Fibroblast of the aortic adventitia (primary cell): ENCODE measurements at places on chromosomes 4 and X. TPM values are rescaled to one million over a fixed set of nuclear protein-coding genes. Genes with fewer than 3 reads are reported as not detected.

GRCh38 chr4:80382090-80382832 lies 46.7 kb downstream of the CFAP299 start:
- no peak for DNase-seq

- DNase-seq = no peak
Observed at GRCh38 chrX:72255445-72255844, 16.6 kb upstream of the ERCC6L start.

DNA sequence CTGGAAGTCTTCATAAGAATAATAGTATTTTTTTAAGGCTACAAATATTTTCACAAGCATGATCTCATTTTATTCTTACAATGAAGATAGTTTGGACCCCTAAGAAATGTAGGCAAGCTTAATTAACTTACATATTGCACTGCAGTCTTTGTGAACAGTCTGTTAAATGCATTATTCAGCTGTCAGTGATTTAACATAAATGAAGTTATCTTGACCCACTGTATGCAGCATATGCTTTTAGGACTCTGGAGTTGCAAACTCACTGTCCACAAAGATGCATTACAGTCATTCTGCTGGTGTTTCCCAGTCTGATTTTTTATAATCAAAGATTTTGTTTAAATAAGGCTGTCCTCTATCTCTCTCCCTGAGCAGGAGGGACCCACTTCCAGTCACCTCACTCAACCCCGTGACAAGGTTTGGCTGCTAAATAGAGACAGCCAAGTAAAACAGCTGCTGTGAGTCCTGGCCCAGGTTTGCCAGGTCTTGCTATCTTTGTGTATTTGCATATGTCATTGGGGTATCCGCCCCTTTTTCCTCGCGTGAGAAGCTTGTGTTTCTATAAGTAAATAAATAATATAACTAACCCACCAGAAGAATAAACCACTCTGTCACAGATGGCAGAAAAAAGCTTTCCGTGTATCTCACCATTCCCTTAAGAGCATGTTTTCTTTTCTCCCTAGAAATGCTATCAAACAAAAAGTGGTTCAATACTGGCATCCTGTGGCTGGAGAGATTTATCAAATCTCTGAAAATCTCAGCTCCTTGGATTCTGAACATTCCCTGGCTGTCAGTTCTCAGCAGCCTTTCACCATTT lies 67.0 kb downstream of the SLC7A11 start:
- peak; percentile 85 for DNase-seq

- no peak for DNase-seq
Observed at GRCh38 chrX:16258882-16259281, 91.6 kb downstream of the MAGEB17 start.

DNA sequence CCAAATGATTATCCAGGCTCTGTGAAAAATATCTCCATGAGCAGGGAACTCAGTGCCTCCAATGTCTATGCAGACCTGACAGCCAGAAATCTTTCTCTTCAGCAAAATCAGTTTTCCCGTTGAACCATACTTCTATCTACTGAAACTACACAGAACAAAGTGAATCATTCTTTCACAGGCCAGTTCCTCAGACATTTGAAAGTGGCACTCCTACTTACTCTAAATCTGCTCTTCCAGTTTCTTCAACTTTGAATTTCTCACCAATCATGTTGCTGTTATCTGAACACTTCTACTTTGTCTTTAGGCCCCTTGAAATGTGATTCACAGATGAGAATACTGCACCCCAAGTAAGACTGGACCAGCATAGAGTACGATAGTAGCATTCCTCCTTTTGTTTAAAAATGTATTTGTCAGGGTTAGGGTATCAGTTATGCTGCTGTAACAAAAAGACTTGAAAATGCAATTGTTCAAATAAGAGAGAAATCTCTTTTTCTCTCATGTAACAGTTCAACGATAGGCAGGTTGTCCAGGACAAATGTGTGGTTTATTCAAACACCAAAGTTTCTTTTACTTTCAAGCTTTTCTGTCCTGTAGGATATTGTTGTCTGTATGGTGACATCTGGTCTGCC lies 210.6 kb upstream of the KLF3 start:
- DNase-seq = no peak

DNA sequence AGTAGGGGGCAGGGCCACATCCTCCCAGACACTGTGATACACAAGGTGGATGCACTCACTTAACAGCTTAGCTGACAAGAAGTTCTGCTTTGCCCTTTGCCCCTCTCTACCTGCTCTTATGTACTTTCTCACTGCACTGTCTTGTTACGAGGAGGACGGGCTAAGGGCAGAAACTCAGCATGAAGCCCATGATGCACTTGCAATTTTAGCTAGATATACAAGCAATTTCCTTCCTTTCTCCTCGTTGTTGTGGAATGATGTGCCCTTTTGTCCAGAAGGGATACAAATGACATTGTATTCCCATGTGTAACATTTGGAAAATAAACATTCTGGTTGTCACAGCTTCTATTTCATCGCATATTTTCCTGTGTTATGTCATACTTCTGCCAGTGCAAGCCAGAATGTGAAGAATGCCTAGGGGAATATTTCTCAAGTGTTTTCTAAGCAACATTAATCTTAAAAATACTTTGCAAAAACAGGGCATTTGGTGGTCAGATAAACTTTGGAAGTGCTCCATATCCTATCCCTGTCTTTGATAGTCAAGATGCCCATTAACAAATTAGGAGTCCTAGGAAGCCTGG lies 47.2 kb downstream of the MAOA start:
- DNase-seq = peak; percentile 50

GRCh38 chr4:113636877-113637276 lies 124.7 kb downstream of the CAMK2D start:
- peak; percentile 81 for DNase-seq

GRCh38 chr4:53967986-53968385 lies 96.4 kb downstream of the CHIC2 start:
- DNase-seq = no peak

GRCh38 chr4:6969826-6970800 lies 60.5 kb downstream of the TBC1D14 start:
- DNase-seq = no peak

DNA sequence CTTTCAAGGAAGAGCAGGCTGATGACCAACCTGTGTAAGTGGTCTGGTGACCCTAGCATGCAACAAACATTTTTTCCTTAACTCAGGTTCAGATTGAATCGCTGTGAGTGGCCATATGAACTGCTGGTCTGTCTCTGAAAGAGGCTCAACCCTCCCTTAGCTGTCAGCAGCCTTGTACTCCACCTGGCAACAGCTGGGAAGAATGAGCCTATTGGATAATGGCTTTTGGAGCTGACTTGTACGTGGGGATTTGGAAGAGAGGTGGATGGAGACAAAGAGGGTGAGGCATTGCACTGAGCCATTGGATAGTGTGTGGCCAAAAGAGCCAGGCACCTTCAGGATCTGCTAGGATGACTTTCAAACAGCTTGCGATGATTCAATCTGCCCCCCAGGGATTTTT lies 35.7 kb upstream of the BMP15 start:
- no peak for DNase-seq

GRCh38 chr4:20256381-20256881 lies 4.7 kb downstream of the SLIT2 start:
- peak; percentile 56 for DNase-seq

DNA sequence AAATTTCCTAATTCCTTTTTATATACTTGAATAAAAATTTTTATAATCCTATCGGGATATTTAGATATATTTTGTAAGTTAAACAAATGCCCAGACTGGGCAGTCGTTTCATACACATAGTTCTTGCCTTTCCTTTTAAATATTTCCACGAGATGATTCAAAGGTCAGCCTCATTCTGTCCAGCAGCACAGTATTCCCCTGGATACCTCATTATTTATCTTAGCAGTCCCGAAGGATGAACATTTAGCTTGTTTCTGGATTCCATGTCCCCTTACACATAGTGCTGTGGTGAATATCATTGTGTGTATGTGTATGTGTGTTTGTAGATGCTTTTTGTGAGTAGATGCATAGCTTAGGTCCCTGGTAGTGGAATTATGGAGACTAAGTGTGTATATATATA lies 38.3 kb downstream of the RAPGEF2 start:
- peak; percentile 19 for DNase-seq

DNA sequence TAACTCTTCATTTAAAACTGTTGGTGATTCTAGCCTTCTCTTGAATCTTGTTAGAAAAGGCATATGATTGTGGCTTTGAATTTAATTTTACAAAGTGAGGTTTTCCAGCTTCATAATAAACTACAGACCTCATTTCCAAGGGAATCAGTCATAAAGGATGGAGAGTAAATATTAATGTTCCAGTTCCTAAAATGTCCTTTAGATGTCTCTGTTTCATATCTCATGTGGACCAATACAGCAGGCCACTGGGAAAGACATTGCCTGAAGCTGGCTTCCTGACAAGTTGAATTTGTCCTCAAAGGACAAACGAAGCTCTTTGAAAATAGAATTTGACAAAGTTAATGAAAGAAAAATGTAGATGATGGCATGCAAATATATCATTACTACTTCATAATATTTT lies 125.4 kb downstream of the ZNF330 start:
- peak; percentile 80 for DNase-seq

- no peak for DNase-seq
Observed at GRCh38 chrX:134501941-134502340, 42.0 kb downstream of the HPRT1 start.

DNA sequence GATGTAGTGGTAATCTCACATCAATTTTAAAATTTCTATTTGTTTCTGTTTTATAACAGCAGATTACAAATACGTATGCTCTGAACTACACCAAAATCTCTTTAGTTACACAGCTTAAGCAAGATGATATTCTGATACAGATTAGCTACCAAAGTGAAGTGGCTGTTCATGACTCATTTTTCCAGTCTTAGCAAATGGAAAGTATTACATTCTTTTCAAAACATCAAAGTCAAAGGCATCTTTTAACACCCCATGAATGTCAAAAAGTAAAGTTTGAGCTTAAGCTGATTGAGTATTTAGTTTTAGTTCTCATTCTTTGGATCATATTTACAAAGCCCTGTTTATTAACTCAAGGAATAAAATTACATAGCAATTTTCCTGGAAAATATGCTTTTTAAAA lies 6.6 kb upstream of the HPGDS start:
- DNase-seq = peak; percentile 26

DNA sequence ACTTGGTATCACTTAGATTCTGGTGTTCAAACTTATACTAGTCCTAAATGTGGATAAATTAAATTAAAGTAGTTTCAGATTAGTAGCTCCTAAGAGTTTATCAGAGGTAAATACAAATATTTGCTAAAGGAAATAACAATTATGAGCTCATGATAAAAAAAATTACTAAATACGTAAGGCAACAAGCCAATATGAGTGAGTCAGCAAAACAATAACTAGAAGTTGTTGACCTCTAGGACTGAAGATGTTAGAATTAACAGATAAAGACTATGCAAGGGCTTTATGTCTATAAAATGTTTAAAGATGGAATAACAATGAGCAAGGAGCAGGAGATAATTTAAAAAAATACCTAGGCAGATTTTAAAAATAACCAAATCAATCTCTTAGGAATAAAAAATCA lies 195.8 kb downstream of the CLCN4 start:
- no peak for DNase-seq

DNA sequence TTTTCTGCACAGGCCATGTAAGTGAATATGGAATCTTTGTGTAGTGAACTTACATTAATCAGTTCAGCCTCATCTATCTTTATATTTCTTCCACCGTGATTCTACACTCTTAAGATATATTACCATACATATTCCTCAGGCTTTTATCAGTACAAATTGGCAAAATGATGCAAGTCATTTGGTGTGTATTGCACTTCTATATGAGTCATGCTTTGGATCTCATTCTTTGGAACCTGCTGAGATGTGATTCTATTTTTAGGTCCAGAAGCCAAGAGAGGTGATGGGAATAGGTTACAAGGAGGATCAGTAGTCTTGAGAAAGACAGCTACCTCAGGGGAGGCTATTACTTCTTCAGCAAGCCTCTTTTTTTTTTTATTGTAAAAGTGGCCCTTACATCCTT lies 204.4 kb downstream of the ZNF330 start:
- DNase-seq = peak; percentile 83

DNA sequence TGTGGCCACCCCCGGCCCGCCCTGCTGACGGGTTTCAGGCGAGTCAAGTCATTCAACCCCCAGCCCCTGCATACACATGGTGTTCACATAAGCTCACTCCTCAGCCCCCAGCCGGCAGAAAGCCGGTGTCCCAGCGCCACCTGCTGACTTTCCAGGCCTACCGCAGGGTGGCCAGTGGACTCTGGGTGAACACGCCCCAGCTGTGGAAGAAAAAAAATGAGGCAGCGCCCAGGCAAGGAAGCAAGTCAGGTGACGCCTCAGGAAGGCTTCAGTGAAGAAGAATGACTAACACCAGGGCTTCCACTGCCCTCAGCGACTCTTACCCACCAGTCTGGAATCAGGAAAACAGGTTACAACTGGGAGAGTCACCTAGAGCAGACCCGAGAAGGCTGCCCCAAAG lies 15.8 kb downstream of the BCAP31 start:
- DNase-seq = peak; percentile 75

RHOXF2 gene
- not detected in 2 replicates for total RNA-seq

SYP gene
- 0.16 and 0.18 TPM in 2 replicates for total RNA-seq

TBX22 gene
- not detected in 2 replicates for total RNA-seq
